Mesothelial cell of epicardium (in vitro differentiated cells): ENCODE measurements at places on chromosomes 5 and 9. TPM values are rescaled to one million over a fixed set of nuclear protein-coding genes. Genes with fewer than 3 reads are reported as not detected.
A peak's percentile ranks its signal among the peaks of the same experiment; 100 is the strongest.

SPINK13 gene
- total RNA-seq = not detected in 3 replicates

AQP7 gene
- 0.44 to 1.7 TPM (median 1.3 TPM) in 3 replicates for total RNA-seq

C9 gene
- total RNA-seq = not detected in 3 replicates

DNA sequence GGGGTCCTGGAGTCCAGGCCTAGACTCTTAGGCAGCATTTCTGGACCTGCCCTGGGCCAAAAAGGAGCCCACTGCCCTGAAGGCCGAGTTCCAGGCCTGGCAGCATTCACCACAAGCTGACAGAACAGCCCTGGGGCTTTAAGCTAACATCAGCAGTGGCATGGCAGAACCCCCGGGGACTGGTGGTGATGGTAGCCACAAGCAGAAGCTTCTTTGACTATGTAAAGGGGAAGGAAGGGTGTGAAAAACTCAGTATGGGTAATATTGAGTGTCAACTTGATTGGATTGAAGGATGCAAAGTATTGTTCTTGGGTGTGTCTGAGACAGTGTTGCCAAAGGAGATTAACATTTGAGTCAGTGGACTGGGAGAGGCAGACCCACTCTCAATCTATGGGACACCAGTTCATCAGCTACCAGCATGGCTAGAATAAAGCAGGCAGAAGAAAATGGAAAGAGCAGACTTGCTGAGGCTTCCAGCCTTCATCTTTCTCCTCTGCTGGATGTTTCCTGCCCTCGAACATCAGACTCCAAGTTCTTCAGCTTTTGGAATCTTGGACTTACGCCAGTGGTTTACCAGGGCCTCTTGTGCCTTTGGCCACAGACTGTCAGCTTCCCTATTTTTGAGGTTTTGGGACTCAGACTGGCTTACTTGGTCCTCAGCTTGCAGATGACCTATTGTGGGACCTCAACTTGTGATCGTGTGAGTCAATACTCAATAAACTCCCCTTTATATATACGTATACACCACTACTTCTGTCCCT lies 661.0 kb upstream of the C9orf72 start:
- H3K36me3 ChIP-seq = no peaks in the 10 kb centered on the region
- no peak overlapping the region for H3K27ac ChIP-seq
- no peaks in the 10 kb centered on the region for H3K27me3 ChIP-seq
- DNase-seq = no peak
- no peaks in the 10 kb centered on the region for H3K4me1 ChIP-seq

GRCh38 chr9:83636813-83637212 lies 13.9 kb downstream of the IDNK start:
- H3K27ac ChIP-seq = no peak overlapping the region
- DNase-seq = no peak
- peaks cover 5% of the 10 kb centered on the region for H3K4me1 ChIP-seq
- H3K36me3 ChIP-seq = no peaks in the 10 kb centered on the region
- no peak overlapping the region for H3K4me3 ChIP-seq

GRCh38 chr5:8727396-8727795 lies 818.5 kb downstream of the SEMA5A start:
- no peak overlapping the region for H3K4me3 ChIP-seq
- no peaks in the 10 kb centered on the region for H3K4me1 ChIP-seq
- H3K36me3 ChIP-seq = no peaks in the 10 kb centered on the region
- H3K27ac ChIP-seq = no peak overlapping the region
- no peak for DNase-seq

GRCh38 chr5:158786390-158786789 lies 313.3 kb downstream of the EBF1 start:
- peaks cover 18% of the 10 kb centered on the region for H3K27me3 ChIP-seq
- DNase-seq = no peak
- H3K27ac ChIP-seq = no peak overlapping the region
- no peak overlapping the region for H3K4me3 ChIP-seq
- H3K36me3 ChIP-seq = no peaks in the 10 kb centered on the region
- H3K4me1 ChIP-seq = no peaks in the 10 kb centered on the region

DNA sequence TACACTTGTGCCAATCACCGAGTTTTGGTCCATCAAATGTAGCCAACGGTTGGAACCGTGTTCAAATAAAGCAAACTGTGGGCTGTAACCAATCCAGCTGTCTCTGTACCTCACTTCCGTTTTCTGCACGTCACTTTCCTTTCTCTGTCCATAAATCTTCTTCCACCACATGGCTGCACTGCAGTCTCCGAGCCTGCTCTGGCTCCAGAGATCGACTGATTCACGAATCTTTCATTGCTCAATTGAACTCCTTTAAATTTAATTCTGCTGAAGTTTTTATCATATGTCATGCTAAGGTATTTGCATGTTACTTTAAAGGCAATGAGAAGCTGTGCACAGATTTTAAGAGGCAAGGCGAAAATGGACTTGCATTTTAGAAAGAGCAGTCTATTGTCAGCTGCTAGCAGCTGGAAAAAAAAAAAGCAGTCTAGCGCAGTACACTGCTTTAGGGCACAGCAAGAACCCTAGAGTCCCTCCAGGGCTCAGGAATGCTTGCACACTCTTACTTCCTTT lies 13.2 kb downstream of the TTC39B start:
- no peak overlapping the region for H3K27ac ChIP-seq
- no peak for DNase-seq
- H3K4me1 ChIP-seq = peaks cover 13% of the 10 kb centered on the region

GRCh38 chr5:154199263-154199662 lies 8.7 kb downstream of the GALNT10 start:
- H3K27ac ChIP-seq = no peak overlapping the region
- H3K36me3 ChIP-seq = no peaks in the 10 kb centered on the region
- peaks cover 17% of the 10 kb centered on the region for H3K4me1 ChIP-seq
- no peak for DNase-seq
- H3K27me3 ChIP-seq = peaks cover 34% of the 10 kb centered on the region
- no peak overlapping the region for H3K4me3 ChIP-seq

DNA sequence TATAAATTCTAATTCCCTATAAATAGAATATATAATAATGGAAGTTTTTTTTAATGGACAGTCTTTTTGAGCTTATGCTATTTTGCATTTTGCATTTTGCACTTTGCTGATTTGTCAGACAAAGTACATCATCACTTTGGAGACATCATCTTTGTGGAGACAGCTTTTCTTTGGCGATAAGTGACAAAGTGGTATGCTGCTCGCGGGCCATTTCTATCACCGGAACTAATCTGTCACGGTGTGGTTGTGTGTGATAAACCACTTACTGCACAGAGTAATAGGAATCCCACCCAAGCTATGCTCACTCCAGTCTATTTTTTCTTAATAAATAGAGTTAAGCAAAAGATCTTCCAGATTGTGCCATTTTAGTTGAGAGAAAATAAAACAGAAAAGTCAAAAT lies 133.1 kb downstream of the MACIR start:
- no peaks in the 10 kb centered on the region for H3K27me3 ChIP-seq
- no peak for DNase-seq
- no peak overlapping the region for H3K4me3 ChIP-seq
- H3K36me3 ChIP-seq = no peaks in the 10 kb centered on the region
- peaks cover 4% of the 10 kb centered on the region for H3K4me1 ChIP-seq

DNA sequence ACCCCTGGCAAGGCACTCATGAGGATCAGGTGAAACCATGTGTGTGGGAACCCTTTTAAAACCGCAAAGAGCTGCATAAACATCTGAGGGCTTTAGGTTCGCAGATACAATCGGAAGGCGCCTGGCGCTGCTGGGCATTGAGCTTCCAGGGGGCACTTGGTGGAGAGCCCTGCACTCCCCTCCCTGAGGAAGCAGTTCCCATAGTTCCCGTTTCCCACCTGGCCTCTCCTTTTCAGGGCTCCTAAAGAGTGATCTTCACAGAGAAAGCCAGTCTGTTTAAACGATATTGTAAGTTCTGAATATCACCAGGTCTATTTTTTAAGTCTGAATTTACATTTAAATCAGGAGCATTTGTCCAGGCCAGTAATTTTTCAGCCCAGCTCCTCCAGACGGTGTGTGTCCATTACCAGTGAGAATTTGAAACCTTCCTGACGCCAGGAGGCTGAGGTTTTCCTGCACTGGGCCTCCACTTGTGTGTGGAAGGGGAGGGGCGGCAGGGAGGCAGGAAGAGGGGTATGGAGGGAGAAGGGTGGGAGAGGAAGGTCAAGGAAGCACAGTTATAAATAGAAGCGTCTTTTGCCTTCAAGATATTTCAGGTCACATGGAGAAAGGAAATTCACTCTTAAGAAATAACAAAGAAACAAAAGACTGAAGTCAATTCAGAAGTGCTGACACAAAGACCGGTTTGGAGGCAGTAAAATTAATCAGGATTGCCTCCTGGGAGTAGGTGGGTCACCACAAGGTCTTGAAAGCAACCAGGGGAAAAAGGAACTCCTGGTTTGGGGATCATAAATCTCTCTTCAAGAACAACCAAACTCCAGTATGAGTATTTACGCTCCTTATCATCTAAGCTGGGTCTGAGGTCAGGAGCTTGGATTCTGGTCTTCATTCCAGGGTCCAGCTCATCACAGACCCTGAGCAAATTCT lies 14.3 kb upstream of the MGAT1 start:
- peaks cover 52% of the 10 kb centered on the region for H3K4me1 ChIP-seq
- H3K27ac ChIP-seq = peak overlapping the region; percentile 96
- peak overlapping the region; percentile 7 for H3K4me3 ChIP-seq
- H3K36me3 ChIP-seq = no peaks in the 10 kb centered on the region
- no peaks in the 10 kb centered on the region for H3K27me3 ChIP-seq
- DNase-seq = no peak
